Calu3 (cell line): ENCODE measurements at places on chromosomes 16 and 17.

- H3K27ac ChIP-seq = no peak overlapping the region
- no peak overlapping the region for H3K4me3 ChIP-seq
- DNase-seq = no peak
- no peaks in the 10 kb centered on the region for H3K4me1 ChIP-seq
- no peaks in the 10 kb centered on the region for H3K36me3 ChIP-seq
- no peaks in the 10 kb centered on the region for H3K27me3 ChIP-seq
Observed at GRCh38 chr17:70100983-70101382, 26.0 kb downstream of the KCNJ16 start.

DNA sequence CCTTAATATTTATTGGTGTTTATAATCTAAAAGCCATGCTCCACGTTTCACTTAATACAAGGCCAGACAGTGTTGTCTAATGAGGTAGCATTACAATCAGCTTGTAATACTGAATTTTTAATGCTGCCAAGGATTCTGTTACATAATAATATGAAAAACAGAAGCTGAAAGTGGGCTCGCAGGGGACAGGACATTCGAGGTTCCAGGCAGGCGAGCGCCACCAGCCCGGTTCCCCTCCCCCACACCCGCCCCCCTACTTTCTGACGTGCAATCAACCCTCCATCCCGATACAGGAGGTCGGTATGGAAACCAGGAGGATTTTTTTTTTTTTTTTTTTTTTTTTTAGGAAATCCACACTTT, 6.2 kb upstream of the ZFHX3 start:
- H3K27me3 ChIP-seq = no peaks in the 10 kb centered on the region
- peaks cover 14% of the 10 kb centered on the region for H3K4me1 ChIP-seq
- no peak for DNase-seq
- no peak overlapping the region for H3K4me3 ChIP-seq

GRCh38 chr17:37826497-37827430, 81.9 kb upstream of the HNF1B start:
- no peaks in the 10 kb centered on the region for H3K36me3 ChIP-seq
- no peak for DNase-seq
- H3K4me3 ChIP-seq = no peak overlapping the region
- no peak overlapping the region for H3K27ac ChIP-seq
- peaks cover 25% of the 10 kb centered on the region for H3K4me1 ChIP-seq

DNA sequence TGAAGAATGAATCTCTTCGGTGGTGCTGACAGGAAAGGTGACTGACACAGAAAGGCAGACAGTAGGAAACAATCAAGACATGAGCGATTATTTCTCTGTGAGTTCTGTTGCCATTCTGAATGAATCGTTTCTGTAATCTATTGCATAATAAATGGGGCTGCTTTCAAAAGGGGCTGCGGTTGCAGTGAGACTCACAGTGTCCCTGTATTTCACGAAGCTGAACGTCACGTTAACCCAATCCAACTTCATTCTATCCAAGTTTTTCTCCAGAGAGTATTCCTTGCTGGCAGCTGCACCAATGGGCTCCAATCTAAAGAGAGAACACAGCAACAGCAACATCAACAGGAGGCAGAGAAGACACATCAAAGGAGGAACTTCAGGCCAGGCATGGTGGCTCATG, 75.4 kb downstream of the DNAH3 start:
- H3K27me3 ChIP-seq = no peaks in the 10 kb centered on the region
- H3K27ac ChIP-seq = no peak overlapping the region
- no peaks in the 10 kb centered on the region for H3K4me1 ChIP-seq
- H3K4me3 ChIP-seq = no peak overlapping the region
- no peak for DNase-seq
- no peaks in the 10 kb centered on the region for H3K36me3 ChIP-seq

DNA sequence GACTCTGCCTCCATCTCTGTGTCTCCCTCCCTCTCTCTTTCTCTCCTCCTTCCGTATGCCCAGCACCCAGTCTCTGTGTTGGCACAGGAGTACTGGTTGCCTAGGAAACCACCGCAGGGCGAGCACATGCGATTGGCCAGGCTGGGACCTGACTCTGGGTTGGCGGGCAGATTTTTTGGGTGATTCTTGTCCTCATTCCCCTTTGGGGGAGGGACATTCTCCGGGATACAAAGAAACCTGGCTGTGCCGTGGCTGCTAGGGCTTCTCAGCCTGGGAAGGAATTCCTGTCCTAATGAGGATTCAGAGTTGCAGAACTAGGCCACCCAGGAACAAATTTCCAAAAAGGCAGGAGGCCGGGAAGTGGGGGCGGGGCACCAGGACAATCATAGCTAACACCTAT, 168.9 kb downstream of the SHISA9 start:
- H3K4me1 ChIP-seq = no peaks in the 10 kb centered on the region
- no peak overlapping the region for H3K27ac ChIP-seq
- H3K4me3 ChIP-seq = no peak overlapping the region
- H3K36me3 ChIP-seq = no peaks in the 10 kb centered on the region
- H3K27me3 ChIP-seq = no peaks in the 10 kb centered on the region
- DNase-seq = no peak

DNA sequence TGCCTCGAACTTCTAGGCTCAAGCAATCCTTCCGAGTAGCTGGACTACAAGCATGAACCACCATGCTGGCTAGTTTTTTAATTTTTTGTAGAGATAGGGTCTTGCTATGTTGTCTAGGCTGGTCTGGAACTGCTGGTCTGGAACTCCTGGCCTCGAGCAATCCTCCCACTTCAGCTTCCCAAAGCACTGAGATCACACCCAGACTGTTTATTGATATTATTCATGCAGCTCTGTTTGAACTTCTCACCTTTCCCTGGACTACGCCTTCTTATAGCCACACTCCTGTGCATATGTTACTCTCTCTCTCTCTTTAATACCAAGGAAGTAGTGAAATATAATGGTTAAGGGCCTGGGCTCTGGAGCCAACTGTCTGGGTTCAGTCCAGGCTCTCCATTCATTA, 4.6 kb downstream of the COG7 start:
- H3K4me1 ChIP-seq = peaks cover 37% of the 10 kb centered on the region
- H3K27me3 ChIP-seq = no peaks in the 10 kb centered on the region
- peak overlapping the region; percentile 54 for H3K27ac ChIP-seq
- peak; percentile 15 for DNase-seq
- peaks cover 40% of the 10 kb centered on the region for H3K36me3 ChIP-seq

- H3K4me1 ChIP-seq = peaks cover 18% of the 10 kb centered on the region
- no peak overlapping the region for H3K4me3 ChIP-seq
- no peak overlapping the region for H3K27ac ChIP-seq
- DNase-seq = no peak
- H3K36me3 ChIP-seq = peaks cover 60% of the 10 kb centered on the region
Observed at GRCh38 chr16:15059324-15059723, 3.5 kb upstream of the NTAN1 start.

DNA sequence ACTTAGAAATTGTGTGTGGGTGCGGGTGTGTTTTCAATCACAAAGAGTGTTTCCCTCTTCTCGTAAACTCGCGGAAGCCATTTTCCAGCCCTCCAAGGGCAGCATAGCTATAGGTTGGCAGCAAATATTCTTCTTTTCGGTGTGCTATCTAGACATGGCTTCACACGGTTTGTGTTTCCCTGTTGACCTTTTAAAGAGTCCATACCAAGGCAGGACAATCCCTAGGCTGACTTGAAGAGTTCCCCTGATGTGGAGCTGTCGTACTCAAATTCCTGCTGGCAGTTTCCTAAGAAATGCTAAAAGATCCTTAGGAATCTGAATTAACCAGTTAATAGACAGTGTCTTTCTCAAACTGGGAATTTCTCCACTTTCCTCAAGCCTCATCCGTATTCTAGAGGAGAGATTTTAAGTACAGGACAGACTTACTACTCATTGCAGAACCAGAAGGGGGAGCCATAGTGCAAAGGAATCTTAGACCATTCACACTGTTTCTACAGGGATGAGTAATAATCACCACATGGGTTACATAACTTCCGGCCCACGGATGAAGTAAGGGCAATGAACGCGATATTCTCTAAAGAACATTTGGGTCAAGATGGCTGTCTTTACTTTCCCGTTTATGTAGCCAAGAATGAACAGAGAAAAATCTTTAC, 288.6 kb upstream of the ELAC2 start:
- no peak overlapping the region for H3K27ac ChIP-seq
- no peaks in the 10 kb centered on the region for H3K4me1 ChIP-seq
- H3K36me3 ChIP-seq = no peaks in the 10 kb centered on the region
- DNase-seq = no peak
- no peaks in the 10 kb centered on the region for H3K27me3 ChIP-seq

GRCh38 chr17:2396568-2397246, 4.2 kb downstream of the MNT start:
- peak overlapping the region; percentile 57 for H3K27ac ChIP-seq
- H3K27me3 ChIP-seq = no peaks in the 10 kb centered on the region
- H3K4me1 ChIP-seq = peaks cover 26% of the 10 kb centered on the region
- peak overlapping the region; percentile 94 for H3K4me3 ChIP-seq
- peak; percentile 89 for DNase-seq
- peaks cover 98% of the 10 kb centered on the region for H3K36me3 ChIP-seq

DNA sequence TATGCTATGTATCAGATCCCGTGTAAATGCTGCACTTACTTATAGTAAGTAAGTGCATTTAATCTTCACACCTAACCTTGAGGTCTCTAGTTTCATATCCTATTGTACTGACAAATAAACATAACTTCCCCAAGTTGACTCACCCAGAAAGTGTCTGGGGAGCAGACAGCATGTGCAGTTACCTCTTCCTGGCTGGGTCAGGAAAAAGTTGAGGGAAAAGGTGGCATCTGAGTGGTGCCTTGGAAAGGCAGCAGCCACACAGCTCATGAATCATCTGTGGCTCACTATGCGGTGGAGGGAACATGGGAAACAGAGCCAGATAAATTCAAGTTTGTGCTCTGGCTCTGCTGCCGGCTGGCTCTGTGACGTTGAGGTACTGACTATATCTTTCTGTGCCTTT, 382.0 kb upstream of the DYNLRB2 start:
- H3K36me3 ChIP-seq = no peaks in the 10 kb centered on the region
- no peak for DNase-seq
- no peak overlapping the region for H3K4me3 ChIP-seq
- H3K4me1 ChIP-seq = no peaks in the 10 kb centered on the region
- H3K27me3 ChIP-seq = no peaks in the 10 kb centered on the region
- no peak overlapping the region for H3K27ac ChIP-seq

- no peak for DNase-seq
- H3K27me3 ChIP-seq = peaks cover 87% of the 10 kb centered on the region
- no peak overlapping the region for H3K27ac ChIP-seq
- no peaks in the 10 kb centered on the region for H3K36me3 ChIP-seq
Observed at GRCh38 chr17:28469376-28469775, 4.1 kb upstream of the SLC13A2 start.

DNA sequence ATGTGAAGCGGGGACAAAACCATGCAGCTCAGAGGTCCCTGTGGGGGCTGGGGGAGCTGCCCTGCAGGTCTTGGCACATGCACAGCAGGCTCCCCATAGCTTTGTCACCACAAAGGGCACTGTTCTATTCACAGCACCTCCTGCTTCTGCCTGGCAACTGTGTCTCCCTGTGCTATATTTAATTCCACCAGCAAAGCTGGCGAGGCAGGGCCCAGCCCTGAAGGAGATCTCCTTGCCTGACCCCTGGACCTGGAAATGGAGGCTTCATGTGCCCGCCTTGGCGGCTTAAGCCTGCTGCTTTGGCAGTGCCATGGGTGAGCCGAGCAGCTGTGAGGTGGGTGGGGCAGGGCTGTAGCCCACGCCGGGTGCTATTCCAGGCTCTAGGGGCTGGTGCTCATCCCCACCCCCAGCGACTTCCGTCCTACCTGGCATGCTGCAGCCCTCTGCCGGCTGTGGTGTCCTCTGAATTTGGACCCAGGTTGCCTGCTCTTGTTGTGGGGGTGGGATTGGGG, 6.8 kb downstream of the LDHD start:
- H3K27ac ChIP-seq = peak overlapping the region; percentile 68
- DNase-seq = peak; percentile 50
- peaks cover 31% of the 10 kb centered on the region for H3K4me1 ChIP-seq
- no peaks in the 10 kb centered on the region for H3K27me3 ChIP-seq
- H3K36me3 ChIP-seq = peaks cover 12% of the 10 kb centered on the region

GRCh38 chr16:803754-804080, 3.2 kb upstream of the GNG13 start:
- peaks cover 59% of the 10 kb centered on the region for H3K27me3 ChIP-seq
- H3K27ac ChIP-seq = no peak overlapping the region
- no peak overlapping the region for H3K4me3 ChIP-seq
- H3K36me3 ChIP-seq = peaks cover 54% of the 10 kb centered on the region
- peaks cover 8% of the 10 kb centered on the region for H3K4me1 ChIP-seq

- no peak overlapping the region for H3K27ac ChIP-seq
- H3K27me3 ChIP-seq = no peaks in the 10 kb centered on the region
- no peak for DNase-seq
- no peaks in the 10 kb centered on the region for H3K4me1 ChIP-seq
- no peaks in the 10 kb centered on the region for H3K36me3 ChIP-seq
- H3K4me3 ChIP-seq = no peak overlapping the region
Observed at GRCh38 chr17:82983510-82984248, 95.7 kb upstream of the METRNL start.

GRCh38 chr16:78216166-78216745, 116.8 kb downstream of the WWOX start:
- H3K27ac ChIP-seq = no peak overlapping the region
- no peak for DNase-seq
- H3K27me3 ChIP-seq = no peaks in the 10 kb centered on the region

- H3K27me3 ChIP-seq = no peaks in the 10 kb centered on the region
- H3K4me1 ChIP-seq = no peaks in the 10 kb centered on the region
- H3K4me3 ChIP-seq = no peak overlapping the region
- DNase-seq = no peak
Observed at GRCh38 chr16:8247993-8248392, 342.3 kb downstream of the TMEM114 start.

GRCh38 chr17:42459801-42460281, 1.2 kb downstream of the ATP6V0A1 start:
- peaks cover 51% of the 10 kb centered on the region for H3K4me1 ChIP-seq
- peak overlapping the region; percentile 97 for H3K4me3 ChIP-seq
- peaks cover 64% of the 10 kb centered on the region for H3K36me3 ChIP-seq
- no peak for DNase-seq
- H3K27ac ChIP-seq = peak overlapping the region; percentile 85
- H3K27me3 ChIP-seq = no peaks in the 10 kb centered on the region

- H3K27ac ChIP-seq = no peak overlapping the region
- H3K27me3 ChIP-seq = peaks cover 28% of the 10 kb centered on the region
- no peak for DNase-seq
- H3K4me3 ChIP-seq = no peak overlapping the region
Observed at GRCh38 chr16:23369416-23369815, 67.3 kb downstream of the SCNN1B start.

GRCh38 chr17:56113486-56113885, 39.8 kb upstream of the ANKFN1 start:
- H3K4me3 ChIP-seq = no peak overlapping the region
- no peak overlapping the region for H3K27ac ChIP-seq
- H3K4me1 ChIP-seq = peaks cover 62% of the 10 kb centered on the region

- no peak overlapping the region for H3K4me3 ChIP-seq
- H3K36me3 ChIP-seq = peaks cover 15% of the 10 kb centered on the region
- DNase-seq = no peak
- H3K4me1 ChIP-seq = no peaks in the 10 kb centered on the region
- no peak overlapping the region for H3K27ac ChIP-seq
Observed at GRCh38 chr16:88448461-88449266, 4.4 kb upstream of the ZFPM1 start.
